Activated T-cell treated with anti-CD3 and anti-CD28 coated beads for 48 hours (primary cell): ENCODE measurements at places on chromosomes 6 and 20.

- DNase-seq: no peak
These were observed 84.1 kb downstream of the PRND start for GRCh38 chr20:4805663-4806449.

- DNase-seq: no peak
These were observed 136.5 kb upstream of the OLIG3 start for GRCh38 chr6:137630666-137631065.

- DNase-seq: no peak
These were observed 36.8 kb upstream of the GSTA3 start for GRCh38 chr6:52946306-52946705.

DNA sequence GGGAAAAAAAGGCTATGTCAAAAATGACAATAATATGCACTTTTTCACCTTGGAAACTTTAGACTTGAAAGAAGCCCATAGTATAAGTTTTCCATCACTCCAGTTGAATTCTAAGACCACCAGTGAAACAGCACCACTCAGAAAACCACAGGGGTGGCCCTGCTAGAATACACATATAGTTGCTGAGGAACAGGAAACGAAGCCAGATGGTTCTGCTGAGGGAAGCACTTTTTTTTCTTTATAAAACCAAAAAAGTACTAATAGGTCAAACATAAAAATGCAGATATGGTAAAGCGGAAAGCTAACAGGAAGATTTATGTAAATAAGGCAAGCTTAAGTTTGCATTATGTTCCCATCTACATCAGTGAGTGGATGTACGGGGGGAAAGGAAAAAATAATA, 303.9 kb downstream of the FOXC1 start:
- DNase-seq: no peak

DNA sequence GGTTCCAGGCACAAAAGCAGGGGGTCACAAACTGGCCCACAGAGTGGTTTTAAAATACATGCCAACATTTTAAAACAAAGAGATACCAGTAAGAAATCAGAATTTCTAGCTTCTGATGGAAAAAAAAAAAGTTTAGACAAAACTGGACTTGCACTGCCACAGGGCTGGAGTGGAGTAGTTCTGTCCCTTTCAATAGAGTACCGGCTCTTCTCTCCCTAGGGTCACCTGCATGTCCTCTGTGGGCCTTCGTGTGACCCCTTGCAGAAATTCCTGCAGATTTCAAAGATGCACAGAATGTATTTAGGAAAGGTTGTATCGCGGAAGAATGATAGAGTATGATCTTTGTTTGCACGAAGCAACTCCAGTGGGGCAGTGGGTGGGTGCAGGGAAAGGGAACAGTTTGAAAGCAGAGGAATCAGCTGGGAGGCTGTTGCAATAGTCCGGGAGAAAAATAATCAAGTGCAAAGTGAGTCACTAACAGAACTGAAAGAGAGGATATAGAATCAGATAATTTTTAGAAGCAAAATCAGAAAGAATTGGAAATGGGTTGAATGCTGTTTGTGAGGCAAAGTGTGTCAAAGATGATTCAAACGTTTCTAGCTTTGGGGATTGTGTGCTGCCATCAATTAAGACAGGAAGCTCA, 97.3 kb upstream of the STXBP5 start:
- DNase-seq: no peak

- DNase-seq: no peak
These were observed 81.7 kb upstream of the NNAT start for GRCh38 chr20:37439223-37439933.

DNA sequence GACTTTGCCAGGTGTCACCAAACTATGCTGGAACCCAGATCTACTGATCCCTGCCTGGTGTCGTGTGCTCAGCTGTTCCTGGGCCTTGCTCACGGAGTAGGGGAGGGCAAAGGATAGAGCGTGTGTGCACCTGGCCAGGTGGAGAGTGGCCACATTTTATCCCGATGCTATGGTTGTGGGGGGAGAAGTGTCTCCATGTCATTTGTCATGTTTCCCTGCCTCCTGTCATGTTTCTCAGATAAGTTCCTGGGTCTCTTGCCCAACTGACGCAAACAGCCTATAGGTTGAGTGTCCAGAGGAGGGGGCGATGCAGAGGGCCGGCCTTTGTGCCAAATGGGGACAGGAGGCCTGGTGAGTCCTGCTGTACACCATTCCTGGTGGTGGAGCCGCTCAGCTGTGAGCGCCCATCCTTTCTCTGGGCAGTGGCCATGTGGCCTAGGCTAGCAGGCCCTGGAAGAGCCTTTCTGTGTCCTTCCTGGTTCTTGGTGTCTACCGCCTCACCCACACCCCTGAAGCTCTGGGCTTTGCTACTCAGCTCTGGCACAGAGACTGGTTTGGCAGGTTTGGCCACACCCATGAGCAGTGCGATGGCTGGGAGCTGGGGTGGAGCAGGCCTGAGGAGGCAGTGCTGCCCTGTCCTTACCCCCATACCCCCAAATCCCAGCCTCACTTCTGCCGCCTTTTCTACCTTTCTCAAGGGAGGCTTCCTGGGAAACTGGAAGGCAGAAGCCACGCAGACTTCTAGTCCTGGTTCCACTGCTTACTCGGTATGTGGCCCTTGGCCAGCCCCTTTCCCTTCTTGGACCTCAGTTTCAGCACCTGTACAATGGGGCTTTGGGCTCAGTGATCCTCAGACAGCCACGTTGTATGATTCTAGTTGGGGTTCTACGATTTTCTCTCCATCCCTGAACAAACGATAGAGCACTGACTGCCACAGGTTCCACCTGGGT, 32.3 kb upstream of the EPB41L1 start:
- DNase-seq: no peak

DNA sequence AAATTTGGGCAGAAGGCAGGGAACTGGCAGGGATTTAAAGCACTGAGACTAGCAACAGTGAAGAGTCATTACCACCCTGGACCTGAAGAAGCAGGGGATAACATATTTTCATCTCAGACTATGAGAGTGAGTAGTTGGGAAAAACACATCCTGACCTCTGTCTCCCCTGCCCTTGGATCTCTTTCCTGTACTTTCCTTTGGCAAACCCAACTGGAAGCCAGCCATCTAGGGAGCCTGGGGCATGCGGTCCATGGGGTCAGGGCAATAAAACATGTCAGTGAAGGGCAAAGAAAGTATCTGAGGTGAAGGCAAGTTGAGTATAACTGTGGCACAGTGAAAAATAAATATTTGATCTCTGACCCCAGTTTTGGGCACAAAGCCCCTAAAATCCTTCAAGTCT, 698.2 kb downstream of the DOK5 start:
- DNase-seq: no peak

DNA sequence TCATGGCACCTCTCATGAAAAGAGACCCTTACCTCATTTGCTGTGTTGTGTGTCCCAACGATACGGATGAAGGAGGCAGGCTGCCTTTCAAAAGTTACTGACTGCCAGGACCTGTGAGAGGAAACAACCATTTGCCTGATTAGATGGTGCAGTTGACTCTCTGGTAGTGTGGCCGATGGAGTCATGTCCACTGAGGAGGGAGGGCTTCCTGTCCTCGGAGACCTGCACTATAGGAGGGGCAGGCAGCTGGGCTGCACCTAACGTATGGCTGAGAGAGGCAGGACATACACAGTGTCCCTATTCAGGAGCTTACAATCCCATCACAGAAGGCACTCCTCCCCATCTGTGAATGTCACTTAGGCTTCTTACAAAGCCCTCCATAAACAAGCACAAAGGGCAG, 373.0 kb downstream of the ZFAND3 start:
- DNase-seq: no peak

DNA sequence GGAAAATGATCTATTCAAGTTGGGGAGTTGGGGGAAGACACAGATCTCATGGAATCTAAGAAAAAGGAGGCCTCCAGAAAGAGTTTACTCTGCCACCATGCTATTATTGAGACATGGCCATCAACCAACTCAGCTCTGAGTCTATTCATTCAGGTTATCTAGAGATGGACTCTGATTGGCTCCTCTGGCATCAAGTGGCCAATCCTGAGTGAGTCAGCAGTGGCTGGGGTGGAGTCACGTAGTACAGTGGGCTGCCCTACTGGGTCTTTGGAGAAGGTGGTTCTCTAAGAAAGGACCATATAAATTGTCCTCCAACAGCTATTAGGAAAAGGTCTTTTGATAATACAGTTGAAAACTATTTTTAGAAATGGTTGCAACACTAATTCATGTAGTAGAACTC, 42.1 kb downstream of the LYRM2 start:
- no peak for DNase-seq

- no peak for DNase-seq
These were observed 22.9 kb upstream of the TMEM170B start for GRCh38 chr6:11514672-11515071.

DNA sequence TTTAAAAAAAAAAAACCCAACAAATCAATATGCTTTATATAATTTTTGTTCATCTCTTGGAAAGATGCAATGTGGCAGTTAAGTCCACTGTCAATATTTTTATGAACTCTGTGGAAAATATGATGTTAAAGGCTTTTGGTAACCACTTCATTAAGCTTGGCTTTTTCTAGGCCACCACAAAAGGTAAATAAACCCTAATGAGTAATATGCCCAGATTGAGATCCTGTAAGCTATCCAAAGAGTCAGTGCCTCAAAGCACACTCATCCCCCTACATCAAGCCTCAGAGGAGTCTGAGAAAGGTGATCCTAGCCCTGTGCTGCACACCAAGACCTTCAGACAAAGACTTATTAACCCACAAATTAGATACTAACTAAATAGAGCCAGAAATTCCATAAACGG, 121.1 kb downstream of the CDC5L start:
- no peak for DNase-seq

DNA sequence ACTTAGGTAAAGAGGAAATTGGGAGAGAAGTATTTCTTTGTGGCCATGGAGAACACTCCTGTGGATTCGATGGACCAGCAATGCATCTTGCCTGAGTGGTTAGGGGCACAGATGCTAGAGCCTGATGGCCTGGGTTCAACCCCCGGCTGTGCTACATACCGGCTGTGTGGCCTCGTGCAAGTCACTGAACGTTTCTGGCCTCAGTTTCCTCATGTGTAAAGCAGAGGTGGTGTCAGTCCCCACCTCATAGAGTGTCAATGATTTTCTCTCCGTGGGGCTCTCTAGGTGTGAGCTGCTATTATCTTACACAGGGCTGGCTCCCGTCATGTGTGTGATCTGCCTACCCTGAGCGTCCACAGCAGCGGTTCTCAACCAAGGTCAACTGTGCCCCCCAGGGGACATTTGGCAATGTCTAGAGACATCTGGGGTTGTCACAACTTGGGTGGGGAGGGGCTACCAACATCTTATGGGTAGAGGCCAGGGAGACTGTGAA, 50.0 kb upstream of the PTPN1 start:
- no peak for DNase-seq

- DNase-seq: no peak
These were observed 53.5 kb downstream of the CARMIL1 start for GRCh38 chr6:25332655-25333071.

GRCh38 chr6:52312461-52312860, 27.9 kb upstream of the MCM3 start:
- no peak for DNase-seq

DNA sequence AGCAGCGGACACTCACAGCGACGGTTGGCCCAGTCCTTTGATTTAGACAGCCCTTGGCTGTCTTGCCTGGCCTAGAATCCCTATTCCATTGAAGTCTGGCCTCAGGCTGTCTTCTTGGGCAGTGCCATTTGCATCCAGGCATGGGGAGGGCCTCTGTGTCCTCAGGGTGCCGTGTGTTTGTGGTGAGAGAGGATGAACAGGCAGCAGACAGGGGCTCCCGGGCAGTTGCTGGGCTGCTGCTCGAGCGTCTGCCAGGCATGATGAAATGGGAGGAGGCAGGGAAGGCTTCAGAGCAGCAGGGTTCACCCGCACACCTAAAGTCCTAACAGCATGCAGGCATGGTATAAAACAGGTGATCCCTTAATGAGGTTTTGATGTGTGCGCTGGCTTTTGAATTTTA, 126.9 kb downstream of the SOBP start:
- DNase-seq: no peak

DNA sequence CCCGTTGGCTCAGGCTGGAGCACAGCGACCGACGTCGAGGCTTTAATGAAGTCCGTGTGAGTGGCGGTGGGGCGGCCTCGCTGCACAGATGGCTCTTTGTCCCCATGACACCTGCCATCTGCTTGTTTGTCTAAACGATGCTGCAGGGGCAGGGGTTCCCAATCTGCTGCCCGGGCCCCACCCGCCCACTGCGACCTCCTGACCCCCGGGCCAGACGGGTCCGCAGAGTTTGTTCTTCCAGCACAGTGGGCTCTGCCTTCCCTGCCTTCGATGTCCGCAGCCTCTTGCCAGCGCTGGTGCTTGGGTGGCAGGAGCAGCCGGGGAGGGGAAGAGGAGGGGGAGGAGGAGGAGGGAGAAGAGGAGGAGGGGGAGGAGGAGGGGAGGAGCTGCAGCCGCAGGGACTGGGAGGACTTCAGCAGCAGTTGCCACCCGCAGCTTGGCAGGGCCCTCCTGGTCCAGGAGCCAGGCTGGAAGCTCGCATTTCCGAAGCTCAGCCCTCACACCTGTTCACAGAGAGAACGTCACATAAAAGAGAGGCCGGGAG, 210.0 kb downstream of the DLL1 start:
- DNase-seq: no peak

GRCh38 chr6:107813555-107814194, 10.4 kb downstream of the SCML4 start:
- no peak for DNase-seq

- DNase-seq: no peak
These were observed 154.8 kb upstream of the RAB32 start for GRCh38 chr6:146388736-146389364.

- no peak for DNase-seq
These were observed 19.1 kb downstream of the TRAF3IP2 start for GRCh38 chr6:111586554-111586953.

DNA sequence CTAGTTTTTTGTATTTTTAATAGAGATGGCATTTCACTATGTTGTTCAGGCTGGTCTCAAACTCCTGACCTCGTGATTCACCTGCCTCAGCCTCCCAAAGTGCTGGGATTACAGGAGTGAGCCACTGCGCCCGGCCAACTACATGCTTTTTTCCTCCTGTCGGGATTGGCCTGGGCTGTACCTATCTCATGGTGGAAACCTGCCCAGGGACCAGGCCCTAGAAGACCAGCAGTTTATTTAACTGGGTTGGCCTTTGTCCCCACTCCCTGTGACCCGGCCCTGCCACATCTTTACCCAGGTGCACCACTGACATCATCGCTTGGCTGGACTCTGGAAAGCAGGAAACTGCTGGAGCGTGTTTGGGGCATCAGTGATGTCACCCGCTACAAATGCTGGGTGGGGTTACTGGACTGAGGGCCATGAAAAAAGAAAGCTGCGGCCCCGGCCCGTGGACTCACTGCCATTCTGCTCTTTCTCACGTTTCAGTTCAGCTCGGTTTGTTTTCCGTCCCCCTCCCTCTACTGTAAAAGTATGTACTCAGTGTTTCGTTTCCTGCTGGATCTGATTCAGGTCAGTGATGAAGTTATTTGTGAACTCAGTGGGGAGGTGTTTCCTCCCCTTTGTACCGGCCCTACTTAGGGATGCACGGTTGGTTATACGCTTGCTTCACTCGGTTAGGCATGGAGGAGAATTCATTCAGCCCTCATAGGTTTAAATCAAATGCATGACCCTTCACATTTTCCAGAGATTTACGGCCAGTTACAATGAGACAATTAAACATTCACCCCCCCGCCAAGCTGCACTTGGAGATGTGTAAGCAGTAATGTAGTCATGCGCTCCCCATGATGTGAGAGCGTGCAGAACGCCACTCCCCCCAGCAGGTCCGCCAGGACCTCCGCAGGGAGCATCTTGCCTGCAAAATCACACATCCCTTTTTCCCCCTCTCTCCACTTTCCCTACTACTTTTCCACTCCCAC, 179.3 kb downstream of the MTHFD1L start:
- DNase-seq: no peak
